ENCODE measurements at places on chromosomes 2 and 18.

DNA sequence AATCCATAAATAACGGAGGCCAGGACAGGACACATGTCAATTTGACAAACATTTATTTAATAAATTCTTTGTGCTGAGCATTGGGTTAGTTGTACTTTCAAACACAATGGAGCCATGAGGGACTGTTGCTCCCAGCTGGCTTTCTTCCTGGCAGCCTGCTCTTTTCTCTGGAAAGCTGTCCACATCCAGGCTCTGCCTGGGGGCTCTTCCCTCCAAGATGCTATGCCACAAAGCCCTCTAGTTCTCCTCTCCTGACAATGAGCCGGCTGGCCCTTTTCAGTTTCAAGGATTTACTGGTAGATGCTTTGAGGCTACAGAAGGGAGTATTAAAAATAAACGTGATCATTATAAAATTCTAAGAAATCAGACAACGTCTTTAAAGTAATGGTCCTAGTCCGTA, 44.1 kb upstream of the SLC14A2 start:
- DNase-seq: no peak

DNA sequence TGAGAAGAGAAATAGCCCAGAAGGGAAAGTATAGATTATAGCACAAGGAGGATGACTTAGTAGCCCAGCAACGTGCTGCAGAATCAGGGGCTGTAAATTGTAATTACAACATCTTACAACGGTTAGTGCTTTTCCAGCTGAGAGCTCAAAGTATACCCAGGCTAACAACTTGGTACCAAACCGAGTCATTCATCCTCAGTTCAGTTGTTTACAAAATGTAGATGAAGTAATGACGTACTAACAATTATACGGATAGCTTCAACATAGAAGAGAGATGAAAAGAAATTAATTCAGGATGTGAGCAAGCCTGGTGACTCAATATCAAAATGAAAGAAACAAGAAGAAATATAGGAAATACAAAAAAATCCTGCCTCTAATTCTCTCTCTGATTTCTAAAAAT, 99.2 kb downstream of the DYNAP start:
- no peak for DNase-seq

DNA sequence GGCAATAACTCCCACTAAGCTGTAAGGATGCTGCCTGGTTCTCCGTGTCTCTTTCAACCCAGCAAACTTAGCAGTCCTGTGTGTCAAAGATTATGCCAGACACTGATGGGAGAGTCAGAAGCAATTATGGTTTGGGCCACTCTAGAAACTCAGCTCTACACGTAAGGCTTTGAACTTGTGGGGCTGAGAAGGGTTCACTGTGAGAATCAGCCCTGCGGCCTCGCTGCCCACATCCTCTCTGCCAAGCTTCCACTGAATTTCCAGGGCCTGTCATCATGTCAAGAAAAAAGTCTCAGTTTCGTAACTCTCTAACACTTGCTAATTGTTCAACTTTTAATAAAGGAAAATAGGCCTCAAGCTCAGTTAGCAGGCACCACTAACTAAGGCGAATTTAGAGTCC, 308.8 kb upstream of the LYPD1 start:
- DNase-seq: no peak

DNA sequence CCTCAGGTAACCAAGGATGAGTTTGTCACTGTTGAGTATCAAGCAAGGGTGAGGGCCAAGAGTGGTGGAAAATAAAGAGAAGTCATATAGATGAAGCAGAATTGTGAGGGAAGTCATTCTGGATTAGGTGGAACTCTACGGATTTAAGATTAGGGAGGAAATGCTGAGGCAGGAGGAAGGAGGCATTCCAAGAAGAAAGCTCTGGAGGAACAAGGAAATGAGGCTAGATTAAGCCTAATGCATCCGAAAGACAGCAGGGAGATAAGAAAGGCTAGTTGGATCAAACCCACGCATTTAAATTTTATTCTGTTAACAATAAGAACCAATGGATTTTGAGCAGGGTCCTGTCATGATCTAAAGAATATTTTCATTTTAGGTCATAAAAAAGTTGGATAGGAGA, 681.2 kb downstream of the EPHA4 start:
- DNase-seq: no peak

DNA sequence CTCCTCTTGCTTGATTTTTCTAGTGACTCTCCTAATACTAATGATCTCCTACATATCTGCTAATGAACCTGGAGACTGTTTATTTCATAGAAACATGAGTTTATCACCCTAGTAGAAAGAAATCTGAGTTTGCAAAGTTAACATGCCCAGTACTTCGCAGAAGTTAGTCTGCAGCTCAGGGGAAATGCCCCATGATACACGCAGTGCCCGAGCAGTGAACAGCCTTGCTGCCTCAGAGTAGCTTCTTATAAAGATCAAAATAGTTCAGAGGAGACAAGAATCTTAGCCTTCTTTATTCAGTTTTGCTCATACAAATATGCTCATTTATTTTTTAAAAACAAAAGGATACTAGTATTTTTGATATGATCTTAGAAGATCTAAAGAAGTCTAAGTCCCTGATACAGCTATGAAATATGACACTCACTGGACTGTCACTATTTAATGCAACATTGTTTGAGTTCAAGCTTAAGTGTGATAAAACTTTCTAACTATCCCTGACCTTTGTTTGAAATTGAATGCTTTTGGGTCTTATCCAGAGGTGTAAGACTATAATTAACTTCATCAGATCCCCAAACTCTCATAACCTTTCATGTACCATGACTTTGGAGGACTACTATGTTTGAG, 20.5 kb downstream of the FRZB start:
- DNase-seq: no peak

DNA sequence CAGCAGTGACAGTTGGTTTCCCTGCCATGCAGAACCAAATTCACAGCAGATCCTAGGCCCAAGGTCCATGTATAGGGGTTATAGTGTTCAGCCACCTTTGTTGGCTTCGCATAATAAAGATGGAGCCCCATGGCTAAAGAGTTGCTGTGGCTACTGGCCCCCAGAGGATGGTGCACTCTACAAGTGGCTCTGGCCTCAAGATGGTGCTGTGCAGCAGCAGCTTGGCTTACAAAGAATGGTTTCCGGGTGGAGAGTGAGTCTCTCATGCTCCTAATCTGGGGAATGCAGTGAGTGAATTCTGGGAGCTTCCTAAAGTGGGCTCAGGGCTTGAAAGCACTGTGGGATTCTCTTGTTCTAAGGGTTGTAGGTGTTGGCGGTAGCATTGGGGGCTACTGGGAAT, 1199.7 kb downstream of the CNTNAP5 start:
- no peak for DNase-seq

DNA sequence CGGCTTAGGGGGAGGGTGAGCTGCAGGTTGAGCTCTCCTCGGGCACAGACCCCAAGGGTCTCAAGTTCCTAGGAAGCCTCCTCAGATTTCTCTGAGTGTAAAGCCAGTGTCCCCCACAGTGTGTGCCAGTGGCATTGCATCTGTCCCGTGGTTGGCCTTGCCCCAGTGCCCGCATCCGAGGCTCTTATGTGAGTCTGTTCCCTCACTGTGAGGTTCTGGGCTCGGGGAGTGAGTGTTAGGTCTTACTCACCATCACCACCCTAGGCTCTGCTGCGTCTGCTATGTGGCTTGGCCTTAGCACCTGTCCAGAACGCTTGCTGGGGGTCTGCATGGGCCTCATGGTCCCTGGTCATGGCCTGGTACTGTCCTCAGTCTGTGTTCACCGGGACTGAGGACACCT, 88.7 kb upstream of the PXDN start:
- no peak for DNase-seq
